EL (cell line): ENCODE measurements at places on chromosomes 12 and 14.

- no peak for DNase-seq
Observed at GRCh38 chr12:93144109-93144508, 215.0 kb upstream of the EEA1 start.

DNA sequence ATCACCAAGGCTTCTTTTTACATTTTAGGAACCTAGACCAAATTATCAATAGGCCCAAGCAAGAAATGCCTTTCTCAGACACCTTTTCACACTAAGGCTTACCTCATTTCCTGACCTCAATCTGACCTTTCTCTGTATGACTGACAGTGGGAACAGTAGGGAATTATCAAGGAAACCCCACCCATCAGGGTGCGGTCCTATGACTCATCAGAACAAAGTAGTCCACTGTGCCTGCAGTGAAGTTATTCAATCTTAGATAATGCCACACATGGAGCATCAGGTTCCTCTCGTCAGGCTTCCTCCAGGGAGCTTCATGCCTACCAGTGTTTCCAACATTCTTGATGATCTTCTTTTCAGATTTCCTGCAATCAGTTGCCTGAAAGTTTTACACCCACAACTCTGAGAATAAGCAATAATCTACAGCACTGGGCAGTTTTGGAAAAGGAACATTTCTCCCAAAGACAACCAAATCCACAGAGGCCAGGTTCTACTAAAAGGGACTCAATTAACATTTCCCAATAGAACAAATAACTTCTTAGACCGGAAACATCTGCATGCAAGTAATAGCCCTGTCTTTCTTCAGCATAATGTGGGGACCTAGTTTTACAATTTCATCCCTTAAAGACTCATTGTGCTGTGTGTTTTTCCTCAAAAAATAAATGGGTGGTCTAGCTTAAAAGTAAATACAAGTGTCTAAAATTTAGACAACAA lies 35.9 kb upstream of the TMTC2 start:
- DNase-seq = peak; percentile 3

DNA sequence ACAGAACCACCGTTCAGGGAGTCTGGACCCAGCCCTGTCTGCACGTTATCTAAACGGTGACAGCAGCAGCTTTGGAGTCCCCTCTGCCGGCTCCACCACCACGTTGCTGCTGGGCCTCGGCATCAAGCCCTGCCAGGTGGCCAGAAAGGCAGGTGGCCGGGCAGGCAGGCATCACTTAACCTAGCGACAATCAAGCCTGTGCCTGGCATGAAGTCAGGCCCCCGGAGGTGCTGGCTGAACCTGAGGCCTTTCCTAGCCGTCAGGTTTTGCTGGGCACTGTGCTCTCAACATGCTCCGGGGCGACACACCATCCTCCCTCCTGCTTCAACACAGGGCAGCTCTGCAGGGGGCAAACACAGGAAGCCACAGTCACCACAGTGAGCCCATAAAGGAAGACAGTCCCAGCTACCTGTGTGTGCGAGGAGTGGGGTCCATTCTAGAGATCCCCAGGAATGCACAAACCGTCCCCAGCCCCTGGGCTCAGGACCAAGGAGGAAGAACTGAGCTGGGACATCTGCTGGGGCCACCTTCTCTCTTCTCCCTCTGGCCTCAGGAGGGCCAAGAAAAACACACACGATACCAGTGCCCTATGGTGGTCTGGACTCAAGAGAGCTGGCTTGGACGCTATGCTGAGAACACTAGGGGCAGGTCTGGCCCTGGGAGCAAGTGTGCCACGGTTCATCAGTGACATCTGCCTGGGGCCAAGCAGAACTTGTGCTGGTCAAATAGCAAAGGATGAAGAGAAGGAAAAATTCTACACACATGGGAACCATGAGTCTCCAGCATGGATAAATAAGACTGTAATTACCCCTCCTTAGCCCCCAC lies 44.7 kb downstream of the CCDC88C start:
- no peak for DNase-seq

DNA sequence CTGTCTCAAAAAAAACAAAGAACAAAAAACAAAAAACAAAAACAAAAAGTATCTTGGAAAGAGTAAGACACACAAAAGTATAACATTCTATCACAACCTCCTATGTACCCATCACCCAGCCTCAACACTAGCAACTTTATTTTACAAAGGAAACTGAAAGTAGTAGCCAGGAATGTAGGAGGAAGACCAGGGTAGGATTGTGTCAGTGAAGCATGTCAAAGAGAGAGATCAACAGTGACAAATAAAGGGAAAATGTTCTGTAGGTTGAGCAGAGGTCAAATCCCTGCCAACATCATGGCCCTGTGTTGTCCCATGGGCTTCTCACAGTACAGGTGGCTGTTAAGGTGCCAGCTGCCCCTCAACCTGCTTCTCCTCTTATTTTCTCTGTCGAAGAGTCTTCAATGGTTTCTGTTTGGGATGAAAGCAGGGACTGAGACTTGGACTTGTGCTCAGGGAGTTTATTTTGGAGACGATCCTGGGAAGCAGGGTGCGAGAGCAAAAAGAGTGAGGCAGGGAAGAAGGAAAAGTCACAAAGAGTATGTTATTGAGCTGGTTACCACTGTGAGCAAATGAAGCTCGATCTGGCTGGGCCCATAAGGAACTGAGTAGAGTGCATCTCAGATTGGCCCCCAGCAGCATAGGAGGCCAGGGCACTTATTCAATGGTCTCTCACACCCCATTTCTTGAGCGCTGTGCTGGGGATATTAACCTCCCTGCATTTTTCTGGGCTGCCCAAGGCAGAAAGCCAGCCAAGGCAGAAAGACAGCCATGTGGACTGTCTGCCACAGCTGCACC lies 29.4 kb upstream of the CTDSP2 start:
- DNase-seq = no peak

DNA sequence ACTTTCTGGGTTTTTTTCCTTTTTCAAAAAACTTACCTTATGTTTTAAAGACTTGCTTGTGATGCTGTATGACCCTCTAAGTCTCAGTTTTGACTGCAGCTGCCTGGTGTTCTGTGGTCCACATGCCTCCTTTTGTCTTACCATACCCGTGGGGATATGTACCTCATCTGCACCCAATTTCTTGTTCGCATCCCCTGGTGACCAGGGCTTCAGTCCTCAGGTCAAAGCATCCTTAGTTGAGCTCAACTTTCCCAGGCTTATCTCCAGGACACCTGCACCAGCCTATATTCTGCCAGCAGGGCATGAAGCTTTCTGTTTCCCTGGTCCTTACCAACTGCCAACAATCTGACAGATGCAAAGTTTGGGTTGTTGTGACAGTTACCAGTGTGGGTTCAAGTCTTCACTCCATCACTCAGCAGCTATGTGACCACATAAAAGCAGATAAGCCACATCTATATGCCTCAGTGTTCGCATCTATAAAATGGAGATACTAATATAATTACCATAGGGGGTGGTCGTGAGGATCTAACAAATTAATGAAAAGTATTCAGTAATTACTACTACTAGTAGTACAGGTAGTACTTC lies 94.0 kb downstream of the NTF3 start:
- DNase-seq = no peak

DNA sequence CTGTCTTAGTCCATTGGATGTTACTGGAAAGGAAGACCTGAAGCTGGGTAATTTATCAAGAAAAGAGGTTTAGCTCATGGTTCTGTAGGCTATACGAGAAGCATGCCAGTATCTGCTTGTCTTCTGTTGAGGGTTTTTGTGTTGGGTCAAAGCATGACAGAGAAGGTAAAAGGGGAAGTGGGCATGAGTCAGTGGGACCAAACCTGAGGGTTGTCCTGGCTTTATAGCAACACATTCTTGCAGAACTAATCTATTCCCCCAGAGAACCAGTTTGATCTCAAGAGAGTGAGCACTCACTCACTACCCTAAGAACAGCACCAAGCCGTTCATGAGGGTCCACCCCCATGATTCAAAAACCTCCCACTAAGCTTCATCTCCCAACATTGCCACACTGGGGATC lies 19.0 kb upstream of the KRAS start:
- DNase-seq = no peak
